KBM-7 (cell line): ENCODE measurements at places on chromosomes 1 and 21.
A peak's percentile ranks its signal among the peaks of the same experiment; 100 is the strongest.

DNA sequence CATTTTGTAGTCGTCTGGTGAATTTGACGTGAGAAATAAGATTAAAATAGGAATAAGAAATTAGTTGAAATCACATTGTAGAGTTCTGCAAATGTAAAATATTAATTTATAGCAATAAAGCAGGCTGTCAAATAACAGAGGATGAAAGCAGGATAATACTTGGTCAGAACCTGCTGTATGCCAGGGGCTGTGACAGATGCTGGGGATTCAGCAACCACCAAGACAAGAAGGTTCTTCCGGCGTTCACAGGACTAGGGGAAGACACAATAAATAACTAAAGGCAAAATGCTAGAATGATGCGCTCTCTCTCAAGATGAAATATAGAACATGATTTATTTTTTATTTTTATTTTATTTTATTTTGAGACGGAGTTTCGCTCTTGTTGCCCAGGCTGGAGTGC is 6.8 kb upstream of the PARK7 start:
- DNase-seq = no peak

GRCh38 chr1:237042526-237042891 is 525 bp downstream of the RYR2 start:
- DNase-seq = no peak

GRCh38 chr1:60255565-60255964 is 182.0 kb upstream of the C1orf87 start:
- no peak for DNase-seq

DNA sequence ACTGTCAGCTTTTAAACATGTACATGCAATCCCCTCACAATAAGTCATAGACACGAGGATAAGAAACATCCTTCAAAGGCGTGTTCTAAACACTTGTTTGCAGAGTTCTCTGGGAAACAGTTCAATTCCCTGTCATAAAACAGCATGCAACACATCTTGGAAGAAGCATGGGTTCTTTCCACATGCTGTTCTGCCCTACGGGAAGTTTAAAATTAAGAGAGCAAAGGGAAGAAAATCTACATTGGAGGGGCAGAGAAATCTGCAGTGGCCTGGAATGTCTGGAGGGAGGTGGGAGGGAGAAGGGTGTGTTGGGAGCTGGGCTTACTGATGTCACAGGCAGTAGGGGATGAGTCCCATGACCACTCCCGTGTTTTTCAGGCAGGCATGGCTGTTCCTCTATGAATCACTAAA is 98.3 kb upstream of the SLC2A1 start:
- DNase-seq = no peak

- no peak for DNase-seq
Measured at GRCh38 chr1:223492044-223492443, 98.8 kb downstream of the CCDC185 start.

GRCh38 chr1:63773815-63774616 is at the start of gene ROR1:
TSS of gene ROR1 (plus strand) at chr1:63774017.
- peak; percentile 78 for DNase-seq

GRCh38 chr21:36718951-36719501 is 20.1 kb downstream of the SIM2 start:
- no peak for DNase-seq

DNA sequence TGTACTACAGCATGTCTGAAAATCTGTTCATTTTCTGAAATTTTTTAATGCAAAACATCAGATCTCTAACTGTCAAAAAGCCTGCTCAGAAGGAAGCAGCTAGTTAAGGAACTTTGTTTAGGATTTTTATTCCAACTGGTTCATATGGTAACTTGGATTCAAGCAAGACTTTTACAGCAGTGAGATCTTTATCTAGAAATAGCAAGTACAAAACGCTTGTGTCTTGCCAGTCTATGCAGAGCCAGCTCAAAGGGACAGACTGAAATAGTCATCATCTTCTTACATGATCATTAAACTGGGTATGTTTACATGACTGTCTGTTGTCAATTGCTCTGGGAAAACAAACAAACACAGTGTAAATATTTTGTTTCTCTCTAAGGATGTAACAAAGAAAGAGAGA is 37.6 kb downstream of the DDAH1 start:
- DNase-seq = no peak

- no peak for DNase-seq
Measured at GRCh38 chr1:211320980-211321379, 5.7 kb upstream of the TRAF5 start.

- no peak for DNase-seq
Measured at GRCh38 chr1:155645648-155646047, 35.6 kb downstream of the MSTO1 start.

DNA sequence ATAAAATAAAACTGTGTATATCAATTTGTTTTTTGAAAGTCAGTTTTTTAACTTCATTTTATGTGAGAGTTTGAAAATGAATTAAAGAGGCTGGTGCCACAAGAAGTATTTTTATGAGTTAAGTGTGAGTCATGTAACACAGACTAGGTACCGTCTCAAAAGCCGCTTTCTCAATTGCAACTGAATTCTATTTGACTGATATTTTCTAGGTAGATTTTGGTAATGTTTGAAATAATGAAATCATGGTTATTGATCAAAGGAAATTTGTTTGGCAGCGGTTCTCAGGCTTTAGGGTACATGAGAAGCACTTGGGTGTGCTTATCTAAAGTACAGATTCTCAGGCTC is 4.6 kb downstream of the SNX27 start:
- no peak for DNase-seq

DNA sequence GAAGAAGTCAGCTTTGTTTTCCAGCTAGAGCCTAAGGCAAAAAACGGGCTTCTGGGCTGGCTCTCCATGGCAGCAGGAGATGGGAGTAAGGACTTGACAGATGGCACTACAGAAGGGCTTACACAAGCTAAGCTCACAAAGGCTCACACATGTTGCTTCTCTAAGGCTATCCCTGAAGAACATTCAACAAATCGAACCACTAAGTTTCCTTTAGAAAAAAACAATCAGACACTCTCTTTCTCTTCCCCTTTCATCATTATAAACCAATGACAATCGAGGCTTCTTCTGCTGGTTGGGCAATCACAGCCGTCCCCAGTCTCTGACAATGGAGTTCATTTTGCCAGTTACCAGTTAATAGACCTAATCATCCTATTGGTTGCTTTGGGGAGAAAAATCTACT is 40.5 kb downstream of the TRIT1 start:
- DNase-seq = no peak

DNA sequence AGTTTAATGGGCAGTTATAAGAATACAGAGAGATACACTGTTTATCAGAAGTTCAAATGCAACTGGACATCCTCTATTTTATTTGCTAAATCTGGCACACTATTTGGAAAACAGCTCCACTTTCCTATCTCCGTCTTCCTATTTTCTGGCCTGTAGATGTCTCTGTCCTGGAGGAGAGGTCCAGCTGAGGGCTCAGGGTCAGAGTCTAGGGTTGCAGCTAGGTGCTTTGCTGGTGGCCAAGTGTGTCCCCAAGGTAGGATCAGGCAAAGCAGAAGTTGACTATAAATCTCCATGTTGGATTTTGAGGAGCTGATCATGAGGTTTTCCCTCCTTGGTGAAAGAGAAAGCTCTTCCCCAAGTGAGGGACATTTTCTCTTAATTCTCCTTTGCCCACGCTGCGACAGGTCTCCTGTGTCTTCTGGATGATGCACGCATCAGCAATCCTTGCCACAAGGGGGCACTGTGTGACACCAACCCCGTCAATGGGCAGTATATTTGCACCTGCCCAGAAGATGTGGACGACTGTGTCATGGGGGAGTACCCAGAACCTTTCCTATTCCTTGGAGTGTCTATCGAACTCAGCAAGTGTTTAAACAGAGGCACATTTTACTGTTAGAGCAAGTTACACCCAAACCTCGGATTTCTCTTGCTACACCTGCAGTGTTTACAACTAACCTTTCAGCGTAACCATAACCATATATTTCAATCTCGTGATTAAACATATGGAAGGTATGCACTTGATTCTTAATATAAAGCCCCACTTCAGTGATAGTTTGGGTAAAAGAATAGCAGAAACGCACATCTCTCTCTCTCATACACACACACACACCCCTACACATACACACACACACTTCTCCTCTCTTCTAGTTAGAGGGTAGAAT is 10.2 kb downstream of the ADAM30 start:
- peak; percentile 65 for DNase-seq

GRCh38 chr1:59730759-59731478 is 83.8 kb upstream of the HOOK1 start:
- DNase-seq = no peak

DNA sequence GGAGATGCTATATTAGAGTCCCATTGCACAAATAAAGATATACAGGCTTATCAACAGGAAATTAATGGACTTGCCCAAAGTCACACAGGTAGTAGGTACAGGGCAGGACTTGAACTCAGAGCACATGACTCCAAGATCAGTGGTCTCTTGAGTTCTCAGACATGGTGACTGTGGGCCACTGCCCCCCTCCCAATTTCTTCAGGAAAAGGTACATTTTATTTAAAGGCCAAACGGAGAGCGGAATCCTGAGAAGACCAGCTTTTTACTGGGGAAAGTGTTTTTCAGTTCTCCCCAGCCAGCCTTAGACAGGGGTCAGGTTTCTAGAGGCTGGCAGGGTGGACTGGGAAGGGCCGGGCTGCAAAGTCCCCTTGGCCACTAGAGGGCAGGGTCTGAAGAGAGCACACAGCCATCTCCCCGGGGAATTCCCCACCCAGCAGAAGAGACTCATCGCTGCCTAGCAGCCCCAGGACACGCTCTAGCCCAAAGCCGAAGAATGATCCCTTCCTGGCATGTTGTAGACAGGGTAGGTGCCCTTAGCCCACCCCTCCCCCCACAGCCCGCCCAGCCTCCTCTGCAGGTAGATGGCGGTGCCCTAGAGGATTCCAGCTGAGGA is 29.7 kb downstream of the ACP6 start:
- DNase-seq = peak; percentile 75

DNA sequence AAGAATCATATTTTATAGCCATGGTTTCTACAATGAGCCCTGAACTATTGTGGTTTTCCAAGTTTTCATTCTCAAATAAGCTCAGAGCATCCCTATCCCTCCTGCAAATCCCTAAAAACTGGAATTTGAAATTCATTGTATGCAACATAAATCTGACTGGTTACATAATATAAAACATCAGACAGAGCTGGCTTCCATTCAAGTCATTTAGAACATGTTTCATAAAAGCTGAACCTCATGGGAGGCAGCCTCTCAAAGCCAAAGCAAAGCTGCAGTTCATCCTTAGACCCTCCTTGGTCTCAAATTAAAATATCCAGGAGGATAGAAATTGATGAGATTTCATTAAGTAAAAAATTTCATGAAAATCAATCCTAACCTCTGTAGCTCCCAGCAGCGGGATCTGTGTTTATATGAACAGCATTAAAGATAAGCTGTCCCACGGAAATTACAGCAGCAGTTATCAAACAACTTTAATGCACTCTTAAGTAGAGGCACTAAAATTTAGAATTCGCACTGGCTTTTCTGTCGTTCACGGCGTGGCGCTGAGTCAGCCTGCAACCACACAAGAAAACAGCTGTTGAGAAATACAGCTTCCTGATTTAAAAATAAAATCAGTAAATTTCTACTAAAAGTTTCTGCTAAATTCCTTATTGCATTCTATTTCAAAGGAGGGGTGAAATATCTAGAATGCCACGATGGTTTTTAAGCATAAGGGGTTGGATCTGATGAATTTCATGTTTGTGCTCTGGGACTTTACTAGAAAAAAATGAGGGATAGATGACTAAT is 99.9 kb upstream of the TIAM1 start:
- no peak for DNase-seq

DNA sequence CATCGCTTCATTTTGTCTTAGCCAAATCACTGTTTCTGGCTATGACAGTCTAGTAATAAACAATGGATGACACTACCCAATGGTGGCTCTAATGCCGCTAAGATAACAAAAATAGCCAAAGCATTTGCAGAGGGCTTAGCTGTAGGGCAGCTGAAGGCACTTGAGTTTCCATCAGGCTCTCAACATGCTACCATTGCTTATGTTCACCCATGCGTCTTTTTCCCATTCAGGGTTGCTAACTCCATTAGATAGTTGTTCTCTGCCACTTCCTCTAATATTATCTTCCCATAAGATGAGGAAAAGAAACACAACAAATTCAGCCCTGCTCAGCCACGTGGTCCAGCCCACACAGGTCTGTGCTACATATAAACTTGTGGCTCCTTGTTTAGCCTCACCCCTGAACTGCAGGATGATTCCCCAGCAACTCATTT is 159.6 kb downstream of the TOMM20 start:
- DNase-seq = no peak

DNA sequence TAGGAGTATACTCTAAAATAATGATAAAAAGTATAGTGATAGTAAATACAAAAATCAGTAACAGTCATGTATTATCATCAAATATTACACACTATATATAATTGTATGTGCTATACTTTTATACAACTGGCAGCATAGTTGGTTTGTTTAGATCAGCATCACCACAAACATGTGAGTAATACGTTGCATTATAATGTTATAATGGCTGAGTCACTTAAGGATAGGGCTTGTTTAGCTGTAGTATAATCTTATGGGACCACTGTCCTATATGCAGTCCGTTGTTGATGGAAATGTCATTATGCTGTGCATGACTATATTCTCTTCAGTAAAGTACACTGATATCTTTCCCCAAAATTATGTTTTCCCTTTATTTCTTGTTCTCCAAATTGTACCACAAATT is 92.8 kb downstream of the LYPLAL1 start:
- no peak for DNase-seq

GRCh38 chr1:2563205-2563604 is 7.0 kb downstream of the TNFRSF14 start:
- no peak for DNase-seq

DNA sequence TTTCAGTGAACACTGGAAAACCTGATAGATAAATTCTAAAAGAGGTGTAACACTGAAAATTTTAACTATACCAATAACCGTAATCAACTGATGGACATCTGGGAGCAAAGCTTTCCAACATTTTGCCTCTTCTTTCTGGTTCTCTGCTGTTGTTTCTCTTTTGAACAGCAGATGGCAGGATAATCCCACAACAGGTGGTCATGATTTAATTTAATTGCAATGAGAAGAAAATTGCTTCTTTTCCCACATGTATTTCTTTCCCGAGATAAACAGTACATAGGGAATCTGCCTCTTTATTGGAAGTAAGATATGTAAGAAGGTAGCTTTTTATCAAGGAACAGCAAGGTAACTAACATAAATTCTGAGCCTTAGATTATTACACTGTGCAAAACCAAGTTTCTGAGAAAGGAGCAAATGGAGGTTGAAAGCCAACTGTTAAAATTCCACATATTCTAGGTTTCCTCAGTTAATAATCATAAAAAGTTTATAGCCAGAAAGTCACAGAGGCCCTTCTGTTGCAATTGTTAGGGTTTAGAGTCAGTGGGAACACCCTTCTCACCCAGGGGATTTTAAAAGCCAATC is 72.9 kb downstream of the RPS6KA1 start:
- peak; percentile 87 for DNase-seq

DNA sequence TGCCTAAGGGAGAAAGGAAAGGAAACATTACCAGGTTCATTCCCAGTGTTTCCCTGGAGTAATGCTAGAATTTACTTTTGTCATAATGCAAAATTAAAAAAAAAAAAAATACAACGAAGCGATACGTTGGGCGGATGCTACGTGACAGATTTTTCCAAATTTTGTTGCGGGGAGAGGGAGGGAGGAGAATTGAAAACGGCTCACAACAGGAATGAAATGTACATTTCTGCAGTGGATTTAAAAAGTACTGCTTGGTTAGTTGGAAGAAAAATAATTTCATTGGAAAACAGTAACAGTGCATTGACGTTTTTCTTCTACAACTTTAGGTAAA is 157.5 kb downstream of the RUNX1 start:
- no peak for DNase-seq
